ENCODE measurements at places on chromosomes 4 and X.

DNA sequence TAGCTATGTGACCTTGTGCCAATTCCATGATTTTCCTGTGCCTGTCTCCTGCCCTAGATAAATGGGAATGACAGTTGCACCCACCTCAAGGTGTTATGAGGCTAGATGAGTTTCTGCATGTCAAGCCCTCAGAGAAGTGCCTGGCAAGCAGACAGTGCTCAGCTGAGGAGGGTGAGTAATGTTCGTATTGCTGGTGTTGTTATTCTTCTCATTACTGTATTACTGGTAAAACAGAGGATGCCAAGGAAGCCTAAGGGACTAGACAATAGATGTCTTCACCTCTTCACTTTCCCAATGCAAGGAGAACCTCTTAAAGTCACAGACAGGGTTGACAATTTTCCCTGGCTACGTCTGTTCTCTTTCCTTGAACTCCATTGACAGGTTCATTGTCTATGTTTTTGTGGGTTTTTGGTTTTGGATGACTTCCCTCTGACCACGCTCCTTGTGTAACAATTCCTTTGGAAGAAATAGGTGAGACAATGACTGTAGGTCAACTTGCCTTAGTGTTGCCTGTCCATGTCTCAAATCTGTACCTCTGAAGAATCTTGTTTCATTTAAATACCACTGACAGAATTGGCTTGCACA, 19.2 kb downstream of the ETDC start:
- DNase-seq, result no peak

GRCh38 chrX:2463973-2464676, 36.7 kb downstream of the DHRSX start:
- DNase-seq, result no peak

DNA sequence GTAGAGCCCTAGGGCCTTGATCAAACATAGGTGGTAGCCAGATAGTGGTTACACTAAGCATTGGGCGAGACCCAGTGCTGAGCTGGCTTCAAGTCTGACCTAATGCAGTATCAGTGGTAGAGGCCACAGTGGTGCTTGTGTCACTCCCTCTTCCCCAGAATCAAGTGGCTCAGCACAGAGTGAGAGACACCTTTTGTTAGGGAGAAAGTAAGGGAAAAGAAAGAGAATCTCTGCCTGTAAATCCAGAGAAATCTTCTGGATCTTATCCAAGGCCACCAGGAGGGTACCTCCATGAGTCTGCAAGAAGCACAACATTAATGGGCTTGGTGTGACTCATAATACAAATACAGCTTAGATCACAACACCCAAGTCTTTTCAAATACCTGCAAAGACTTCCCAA, 117.7 kb upstream of the SLC6A14 start:
- no peak for DNase-seq

- DNase-seq, result no peak
Observed at GRCh38 chrX:14817571-14817970, 55.3 kb downstream of the FANCB start.

DNA sequence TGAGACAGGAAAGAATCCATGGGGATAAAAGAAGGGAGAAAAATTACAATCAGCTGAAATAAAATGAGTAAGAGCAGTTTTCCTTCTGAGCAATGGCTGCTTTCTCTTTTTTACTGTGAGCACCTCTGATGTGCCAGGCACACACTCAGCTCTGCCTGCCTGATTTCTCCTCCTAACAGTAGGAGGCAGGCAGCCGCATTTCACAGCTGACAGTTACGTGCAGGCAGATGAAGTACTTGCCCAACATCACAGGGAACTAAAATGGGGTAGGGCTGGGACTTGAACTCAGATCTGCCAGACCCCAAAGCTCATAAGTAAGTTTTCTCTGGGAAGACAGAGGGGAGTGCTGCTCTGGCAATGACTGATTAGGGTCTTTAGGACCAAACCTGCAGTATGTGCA, 54.6 kb downstream of the C4orf50 start:
- no peak for DNase-seq

DNA sequence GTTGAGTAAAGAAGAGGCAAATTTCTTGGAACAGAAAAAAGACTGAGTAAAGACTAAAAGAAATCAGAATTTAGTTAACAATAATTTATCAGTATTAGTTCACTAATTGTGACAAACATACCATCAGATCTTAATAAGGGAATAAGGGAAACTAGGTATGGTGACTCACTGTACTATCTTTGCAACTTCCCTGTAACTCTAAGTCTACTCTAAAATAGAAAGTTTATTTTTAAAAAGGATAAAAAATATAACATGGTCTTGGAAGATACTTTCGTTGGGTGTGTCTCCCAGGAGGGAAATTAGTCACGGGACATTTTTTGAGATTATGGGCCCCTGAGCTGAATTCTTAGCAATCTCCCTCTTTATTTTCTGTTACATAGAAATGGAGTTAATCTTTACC, 97.3 kb downstream of the EMCN start:
- DNase-seq, result no peak

GRCh38 chrX:47573341-47574075, 8.7 kb upstream of the TIMP1 start:
- no peak for DNase-seq

DNA sequence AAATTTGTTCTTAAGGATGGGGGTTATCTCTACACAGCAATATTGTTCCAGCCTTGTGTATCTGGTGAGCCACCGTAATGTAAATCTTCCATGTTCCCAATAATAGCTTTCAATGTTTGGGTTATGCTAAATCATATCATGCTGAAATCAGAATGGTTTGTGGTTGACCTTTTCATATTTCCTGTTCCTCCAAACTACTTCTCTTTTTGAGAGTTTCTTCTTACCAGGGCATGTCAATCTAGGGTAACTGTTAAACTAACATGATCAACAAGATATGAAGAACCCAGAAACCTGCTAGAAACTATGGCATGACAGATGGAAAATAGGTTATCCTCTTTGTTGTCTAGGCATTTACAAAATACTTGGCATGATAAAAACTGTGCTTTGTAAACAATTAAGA, 22.0 kb downstream of the TNMD start:
- no peak for DNase-seq

- DNase-seq, result no peak
Observed at GRCh38 chr4:139319571-139319970, 17.3 kb upstream of the NDUFC1 start.

DNA sequence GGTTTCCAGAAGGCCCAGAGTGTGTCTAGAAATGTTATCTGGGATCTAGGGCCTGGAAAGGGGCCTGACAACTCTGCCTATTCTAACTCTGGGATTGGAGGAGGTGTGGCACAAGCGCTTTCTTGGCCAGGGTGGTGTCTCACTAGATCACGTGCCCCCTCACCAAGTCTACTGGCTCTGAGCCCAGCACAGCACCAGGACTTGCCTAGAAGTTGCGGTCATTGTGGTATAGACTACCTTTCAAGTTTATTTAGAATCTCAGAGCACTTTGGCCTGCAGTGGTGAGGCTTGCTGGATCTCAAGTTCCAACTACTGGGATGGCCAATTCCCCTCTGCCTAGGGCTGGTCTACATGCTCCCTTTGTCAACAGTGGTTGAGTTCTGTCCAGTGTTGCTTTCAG, 223.3 kb upstream of the MAGEB2 start:
- DNase-seq, result no peak

DNA sequence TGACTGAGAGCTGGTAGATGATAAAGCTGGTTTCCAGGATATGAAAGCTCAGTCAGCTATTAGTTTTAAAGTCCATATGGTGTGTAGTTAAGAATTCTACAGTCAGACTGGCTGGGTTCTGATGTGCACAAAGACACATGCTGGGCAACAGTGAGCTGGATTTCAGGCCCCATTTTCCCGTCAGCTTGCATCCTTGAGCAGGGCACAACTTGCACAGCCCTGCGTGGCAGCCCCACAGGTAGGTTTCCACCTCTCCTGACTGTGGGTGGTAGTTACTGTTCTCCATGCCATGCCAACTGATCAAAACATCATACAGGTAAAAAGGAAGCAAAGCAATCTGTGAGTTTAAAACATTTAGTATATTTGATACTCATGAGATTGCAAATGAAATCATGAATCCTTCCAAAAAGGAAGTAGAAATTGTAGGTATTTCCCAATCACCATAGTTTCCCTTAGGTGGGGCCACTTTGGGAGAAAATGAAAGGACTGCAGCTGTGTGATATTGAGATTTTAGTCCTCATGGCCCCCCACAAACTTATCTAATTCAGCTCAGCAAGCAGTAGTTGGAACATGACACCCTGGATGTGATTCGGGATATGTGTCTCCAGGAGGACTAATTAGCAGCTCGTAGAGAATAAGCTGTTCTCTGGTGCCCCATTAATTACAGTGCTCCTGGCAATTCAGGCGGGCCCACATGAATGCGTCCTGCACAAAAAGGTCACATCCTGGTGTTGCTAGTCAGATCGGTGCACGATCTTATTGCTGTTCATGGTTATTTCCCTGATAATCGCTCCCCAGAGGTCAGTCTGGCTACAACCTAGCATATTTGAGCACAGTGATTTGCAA, 42.4 kb upstream of the NOCT start:
- DNase-seq, result no peak

DNA sequence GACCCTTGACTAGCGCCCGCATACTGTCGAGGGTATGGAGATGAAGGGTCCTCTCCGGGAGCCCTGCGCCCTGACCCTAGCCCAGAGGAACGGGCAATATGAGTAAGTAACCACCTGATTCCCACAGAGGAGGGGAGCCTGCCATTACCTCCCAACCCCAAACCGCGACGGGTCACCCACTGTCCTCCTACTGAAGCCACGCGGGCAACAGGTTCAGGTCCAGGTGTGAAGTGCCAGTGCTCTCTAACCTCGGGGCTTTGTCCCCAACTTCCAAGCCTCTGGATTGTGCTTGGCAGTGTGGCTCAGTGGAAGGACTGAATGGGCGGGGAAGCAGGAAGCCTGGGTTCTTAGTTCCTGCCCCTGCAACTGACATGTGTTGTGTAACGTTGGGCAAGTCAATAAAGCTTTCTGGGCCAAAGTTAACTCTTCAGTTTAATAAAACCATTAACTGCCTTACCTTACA, 694 bp downstream of the OCRL start:
- DNase-seq, result no peak

DNA sequence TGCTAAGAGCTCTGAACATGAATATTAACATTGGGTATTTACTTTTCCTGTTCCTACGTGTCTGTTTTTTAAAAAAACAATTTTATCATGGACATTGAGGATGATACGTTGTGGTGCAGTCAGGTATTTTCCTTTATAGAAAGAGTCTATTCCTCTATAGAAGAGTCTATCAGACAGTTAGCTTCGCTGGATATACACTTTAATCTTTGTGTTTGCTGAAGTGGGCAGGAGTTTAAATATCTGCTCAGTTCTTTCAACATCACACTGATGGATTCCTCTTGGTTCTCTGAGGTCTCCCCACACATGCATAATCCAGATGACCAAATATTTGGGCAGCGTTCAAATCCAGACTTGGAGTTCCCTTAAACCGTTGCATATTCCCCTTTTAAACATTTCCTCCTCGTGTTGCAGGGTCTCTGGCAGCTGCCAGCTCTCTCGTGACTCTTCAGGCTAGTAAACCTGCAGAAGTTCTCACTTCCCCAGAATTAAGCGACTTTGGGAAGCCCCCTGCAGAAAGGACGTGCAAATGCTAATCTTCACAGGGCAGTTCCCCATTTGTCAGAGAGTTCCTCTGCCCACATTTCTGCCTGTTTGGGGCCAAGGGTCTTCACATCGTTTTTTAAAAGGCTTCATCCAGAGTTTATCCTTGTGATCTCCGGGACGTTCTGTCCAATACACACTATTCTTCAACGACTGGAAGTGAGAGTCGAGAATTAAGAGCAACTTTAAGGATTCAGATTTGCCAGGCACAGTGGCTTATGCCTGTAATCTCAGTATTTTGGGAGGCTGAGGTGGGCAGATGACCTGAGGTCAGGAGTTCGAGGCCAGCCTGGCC, 20.5 kb upstream of the DHRSX start:
- no peak for DNase-seq

GRCh38 chr4:126038502-126039144, 723.9 kb downstream of the FAT4 start:
- no peak for DNase-seq

DNA sequence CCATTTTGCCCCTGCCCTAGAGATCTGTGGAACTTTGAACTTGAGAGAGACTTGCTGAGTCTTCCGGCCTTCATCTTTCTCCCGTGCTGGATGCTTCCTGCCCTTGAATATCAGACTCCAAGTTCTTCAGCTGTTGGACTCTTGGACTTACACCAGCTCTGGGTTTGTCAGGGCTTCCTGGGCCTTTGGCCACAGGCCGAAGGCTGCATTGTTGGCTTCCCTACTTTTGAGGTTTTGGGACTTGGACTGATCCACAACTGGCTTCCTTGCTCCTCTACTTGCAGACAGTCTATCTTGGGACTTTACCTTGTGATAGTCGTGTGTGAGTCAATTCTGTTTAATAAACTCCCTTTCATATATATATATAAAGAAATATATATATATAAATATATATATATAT, 1071.0 kb downstream of the ADGRL3 start:
- no peak for DNase-seq

DNA sequence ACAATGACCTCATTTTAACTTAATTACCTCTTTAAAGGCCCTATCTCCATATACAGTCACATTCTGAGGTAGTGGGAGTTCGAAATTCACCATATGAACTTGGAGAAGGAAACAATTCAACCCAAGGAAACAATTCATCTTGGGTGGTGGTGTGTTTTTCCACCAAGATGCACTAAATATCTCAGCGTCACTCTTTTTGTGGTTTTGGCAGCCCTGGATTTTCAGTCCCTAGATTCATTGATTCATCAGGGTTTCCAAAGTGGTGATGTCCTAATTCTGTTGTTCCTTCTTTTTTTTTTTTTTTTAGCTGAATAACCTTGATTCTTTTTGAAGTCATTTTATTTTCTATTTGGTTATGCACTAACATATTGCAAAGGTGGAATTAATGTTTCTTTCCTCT, 162.6 kb upstream of the RAPGEF2 start:
- no peak for DNase-seq

DNA sequence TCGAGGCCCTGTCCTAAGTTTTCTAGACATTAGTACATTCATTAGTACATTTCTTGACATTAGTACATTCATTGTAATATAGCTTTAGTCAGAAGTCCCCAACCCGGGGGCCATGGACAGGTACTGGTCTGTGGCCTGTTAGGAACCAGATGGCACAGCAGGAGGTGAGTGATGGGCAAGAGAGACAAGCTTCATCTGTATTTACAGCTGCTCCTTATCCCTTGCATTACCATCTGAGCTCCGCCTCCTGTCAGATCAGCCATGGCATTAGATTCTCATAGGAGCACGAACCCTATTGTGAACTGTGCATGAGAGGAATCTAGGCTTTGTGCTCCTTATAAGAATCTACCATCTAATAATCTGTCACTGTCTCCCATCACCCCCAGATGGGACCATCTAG, 48.0 kb downstream of the GATB start:
- no peak for DNase-seq

Data from activated T-helper 1 cell treated with anti-CD3 and anti-CD28 coated beads, Interleukin-2, amount 50 U/mL, for 16 hours (primary cell).